Dorsolateral prefrontal cortex (tissue), 122 donors: ENCODE measurements at places on chromosomes 13 and 19.

DNA sequence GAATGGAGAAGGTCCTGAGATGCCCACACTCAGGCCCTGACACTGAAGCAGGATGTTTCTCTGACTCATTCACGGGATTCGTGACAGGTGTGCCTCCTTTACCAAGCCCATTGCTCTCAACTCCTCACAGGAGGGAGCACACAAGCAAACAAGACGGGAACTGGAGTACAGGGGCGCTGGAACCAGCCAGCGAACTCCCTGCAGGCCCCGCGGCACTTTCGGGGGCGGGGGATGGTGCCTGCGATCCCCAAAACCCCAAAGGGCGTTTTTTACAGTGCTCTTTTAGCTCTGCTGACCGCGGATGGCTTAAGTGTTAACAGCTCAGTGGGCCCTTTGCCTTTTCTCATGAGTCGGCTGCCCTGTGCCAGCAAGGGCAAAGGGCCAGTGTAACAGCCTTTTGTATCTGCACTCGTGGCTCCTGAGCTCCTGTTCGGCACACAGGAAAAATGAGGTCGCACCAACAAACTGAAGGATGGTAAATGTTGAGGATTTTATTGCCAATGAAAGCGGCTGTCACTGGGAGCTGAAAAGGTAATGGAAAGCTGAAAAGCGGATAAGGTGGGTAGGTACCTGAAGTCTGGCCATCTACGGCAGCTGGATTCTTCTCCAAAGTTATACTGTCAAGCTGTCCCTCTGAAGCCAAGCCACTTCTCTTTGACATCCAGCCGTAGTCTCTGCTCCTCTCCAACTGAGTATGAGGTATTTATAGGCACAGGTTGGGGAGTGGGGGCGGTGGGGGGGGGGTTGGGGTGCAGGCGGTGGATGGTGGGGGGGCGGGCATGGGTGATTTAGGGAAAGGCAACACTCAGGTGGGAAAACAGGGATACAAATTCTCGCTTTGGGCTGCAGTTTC, 65.0 kb upstream of the TRPC4 start:
- no peak for DNase-seq

DNA sequence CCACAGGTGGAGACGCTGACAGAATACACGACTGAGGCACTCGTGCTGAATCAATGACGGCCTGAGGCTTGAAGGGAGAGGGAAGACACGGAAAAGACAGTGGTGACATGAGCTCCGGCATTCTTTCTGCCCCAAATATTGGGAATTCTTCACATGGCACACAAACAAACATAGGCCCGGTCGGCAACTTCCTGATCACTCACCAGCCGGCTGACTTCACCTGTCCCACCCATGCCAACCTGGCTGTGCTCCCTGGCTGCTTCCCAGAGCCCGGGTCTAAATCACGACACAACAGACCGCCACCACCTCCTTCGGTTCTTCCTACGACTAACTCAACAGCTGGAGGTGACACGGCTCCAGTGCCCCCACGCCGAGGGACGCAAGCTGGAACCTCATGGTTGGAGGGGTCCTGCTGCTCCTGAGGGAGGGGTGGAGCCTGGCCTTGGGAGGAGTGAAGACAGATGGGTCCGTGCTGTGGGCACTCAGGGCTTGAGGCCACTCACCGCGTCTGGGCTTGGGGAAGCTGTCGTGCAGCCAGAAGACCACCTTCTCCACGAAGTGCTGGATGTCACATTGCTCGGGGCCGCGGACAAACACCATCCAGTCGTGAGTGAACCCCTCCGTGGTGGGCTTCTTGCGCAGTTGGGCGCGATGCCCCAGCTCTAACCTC, 9.6 kb downstream of the MLLT1 start:
- no peak for DNase-seq

- DNase-seq, result no peak
Measured at GRCh38 chr19:38801359-38802095, 11.2 kb downstream of the LGALS4 start.

DNA sequence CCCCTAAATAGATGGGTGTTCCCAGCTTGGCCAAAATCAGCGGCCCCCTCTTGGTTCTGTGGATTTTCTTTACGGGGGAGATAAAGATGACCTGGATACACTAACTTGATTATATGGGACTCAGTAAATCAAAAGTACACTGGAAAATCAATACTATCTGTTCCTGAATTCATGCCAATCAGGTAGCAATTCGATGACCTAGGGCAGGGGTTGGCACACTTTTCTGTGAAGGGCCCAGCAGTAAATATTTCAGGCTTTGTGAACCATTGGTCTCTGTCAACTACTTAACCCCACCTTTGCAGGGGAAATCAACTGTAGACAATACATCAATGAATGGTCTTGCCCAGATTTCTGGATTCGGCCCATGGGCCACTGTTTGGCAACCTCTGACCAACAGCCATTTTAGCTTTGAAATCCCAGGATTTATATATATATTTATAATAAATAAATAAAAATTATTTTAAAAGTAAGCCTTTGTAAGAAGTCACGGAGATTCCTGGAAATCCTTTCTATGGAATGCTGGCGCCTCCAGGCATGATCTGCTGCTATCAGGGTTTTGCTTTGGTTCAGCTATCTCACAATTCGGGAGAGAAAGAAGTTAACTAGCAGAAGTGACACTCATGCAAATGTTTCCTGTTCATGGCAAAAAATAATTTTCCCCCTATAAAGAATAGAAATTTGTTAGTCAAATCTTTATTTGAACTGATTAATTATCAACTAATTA, 32.8 kb downstream of the SLC15A1 start:
- no peak for DNase-seq

DNA sequence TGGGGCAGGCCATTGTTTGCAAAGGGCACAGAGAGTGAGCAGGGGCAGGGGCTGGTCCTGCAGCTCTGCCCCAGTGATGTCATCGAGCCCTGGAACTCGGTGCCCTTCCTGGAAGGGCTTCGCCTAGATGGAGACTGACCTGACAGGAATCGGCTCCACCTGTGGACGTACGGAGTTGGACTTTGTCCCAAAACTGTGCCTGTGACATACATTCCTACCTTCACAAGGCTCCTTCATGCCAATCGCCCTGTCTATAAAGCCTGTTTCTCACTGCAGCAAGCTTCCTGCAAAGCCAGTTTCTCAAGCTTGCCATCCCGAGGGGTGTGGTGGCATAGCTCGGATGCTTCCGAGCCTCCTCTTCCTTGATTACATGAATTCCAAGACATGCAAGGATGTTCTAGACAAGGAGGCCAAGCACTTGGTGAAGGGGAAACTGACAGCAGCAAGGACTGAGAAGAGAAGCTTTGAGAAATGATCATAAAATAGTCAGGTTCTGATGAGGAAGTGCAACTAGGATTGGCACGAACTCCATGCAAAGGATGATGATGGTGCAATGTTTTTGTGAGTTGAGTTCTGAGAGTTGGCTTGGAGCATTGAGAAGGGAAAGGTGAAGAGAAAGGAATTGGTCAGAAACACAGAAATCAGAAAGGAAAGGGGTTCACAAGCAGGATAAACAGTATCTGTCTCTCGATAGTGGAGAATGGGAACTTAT, 73.6 kb upstream of the STK24 start:
- DNase-seq, result no peak

GRCh38 chr13:66586489-66586888, 643.6 kb downstream of the PCDH9 start:
- no peak for DNase-seq

- no peak for DNase-seq
Measured at GRCh38 chr19:55459551-55459949, 1.9 kb downstream of the ISOC2 start.

GRCh38 chr19:40639638-40639982, 38.4 kb downstream of the LTBP4 start:
- no peak for DNase-seq

DNA sequence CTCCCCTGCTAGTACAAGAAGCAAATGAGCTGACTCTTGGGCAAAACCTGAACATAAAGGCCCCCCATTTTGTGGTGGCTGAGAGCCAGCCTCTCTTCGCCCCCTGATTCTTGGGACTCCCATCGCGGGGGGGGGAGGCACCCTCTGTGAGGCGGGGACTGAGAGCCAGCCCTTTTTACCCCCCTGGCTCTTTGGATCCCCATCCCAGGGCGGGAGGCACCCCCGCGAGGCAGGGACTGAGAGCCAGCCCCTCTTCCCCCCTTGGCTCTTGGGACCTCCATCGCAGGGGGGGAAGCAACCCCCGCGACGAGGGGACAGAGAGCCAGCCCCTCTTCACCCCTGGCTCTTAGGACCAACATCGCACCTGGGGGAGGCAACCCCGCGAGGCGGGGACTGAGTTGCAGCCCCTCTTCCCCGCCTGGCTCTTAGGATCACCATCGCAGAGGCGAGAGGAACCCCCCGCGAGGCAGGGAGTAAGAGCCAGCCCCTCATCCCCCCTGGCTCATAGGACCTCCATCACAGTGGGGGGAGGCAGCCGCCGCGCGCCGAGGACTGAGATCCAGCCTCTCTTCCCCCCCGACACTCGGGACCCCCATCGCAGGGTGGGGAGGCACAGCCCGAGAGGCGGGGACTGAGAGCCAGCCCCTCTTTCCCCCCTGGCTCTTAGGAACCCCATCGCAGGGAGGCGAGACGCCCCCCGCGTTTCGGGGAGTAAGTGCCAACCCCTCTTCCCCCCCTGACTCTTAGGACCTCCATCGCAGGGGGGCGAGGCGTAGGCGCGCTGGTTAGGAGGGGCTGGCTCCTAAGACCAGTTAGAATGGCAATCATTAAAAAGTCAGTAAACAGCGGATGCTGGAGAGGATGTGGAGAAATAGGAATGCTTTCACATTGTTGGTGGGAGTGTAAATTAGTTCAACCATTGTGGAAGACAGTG, 2428.4 kb upstream of the PCDH20 start:
- no peak for DNase-seq

- no peak for DNase-seq
Measured at GRCh38 chr19:13398182-13398581, 108.1 kb downstream of the CACNA1A start.

DNA sequence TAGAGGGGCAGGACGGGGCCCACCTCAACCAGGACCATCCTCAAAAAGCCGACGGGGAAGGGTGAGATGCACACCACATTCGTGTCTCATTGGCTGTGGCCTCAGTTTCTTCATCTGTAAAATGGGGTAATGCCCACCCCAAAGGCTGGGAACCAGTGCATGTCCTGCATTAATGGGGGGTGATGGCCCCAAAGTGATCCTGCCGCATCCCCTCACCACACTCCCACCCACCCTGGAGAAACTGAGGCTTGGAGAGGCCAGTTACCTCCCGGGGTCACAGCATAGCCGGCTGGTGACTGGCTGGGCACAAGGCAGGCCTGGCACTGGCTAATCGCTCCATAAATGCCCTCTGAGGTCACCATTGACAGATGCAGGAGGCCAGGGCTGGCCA, 640 bp upstream of the MIDN start:
- no peak for DNase-seq

DNA sequence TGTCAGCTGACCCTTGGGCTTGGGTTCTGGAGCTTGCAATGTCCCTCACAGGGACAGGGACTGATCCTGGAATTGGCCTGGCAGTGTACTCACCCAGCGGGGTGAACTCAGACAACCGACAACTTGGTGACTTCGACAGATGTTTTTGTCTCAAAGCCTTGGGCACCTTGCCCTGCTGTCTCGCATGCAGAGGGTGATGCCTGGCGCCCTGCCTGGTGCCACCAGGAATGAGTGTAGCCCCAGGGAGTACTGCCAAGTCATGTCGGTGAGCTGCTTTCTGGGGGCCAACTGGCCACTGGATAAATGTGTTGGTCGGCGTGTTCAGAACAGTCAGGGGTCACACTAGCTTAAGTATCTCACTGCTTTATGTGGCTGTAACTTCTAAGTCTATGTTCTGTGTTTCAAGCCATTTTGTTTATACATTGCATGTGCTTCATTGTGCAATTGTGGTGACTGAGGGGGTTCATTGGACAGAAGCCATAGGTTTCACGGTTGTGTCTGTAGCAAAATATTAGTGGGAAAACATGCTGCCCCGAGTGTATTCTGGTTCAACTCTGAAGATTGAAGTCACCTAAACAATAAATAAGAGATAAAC, 96.3 kb upstream of the TNFSF11 start:
- no peak for DNase-seq

DNA sequence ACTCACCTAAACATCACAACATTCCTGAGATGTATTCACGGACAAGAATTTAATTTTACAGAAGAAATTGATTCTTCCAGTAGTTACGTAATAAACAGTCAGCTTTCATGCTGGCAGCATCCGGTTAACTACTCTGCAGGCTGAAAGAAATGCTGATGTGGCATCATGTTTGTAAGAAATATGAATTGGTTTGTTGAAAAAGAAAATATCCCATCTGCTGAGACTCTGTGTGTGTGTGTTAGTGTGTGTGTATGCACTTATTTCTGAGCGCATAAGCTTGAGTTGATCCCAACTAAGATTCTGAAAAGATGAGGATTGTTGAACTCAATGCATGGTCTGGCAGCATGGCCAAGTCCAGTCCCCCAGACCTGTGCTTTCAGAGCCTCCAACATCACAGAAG, 74.3 kb upstream of the FAM216B start:
- no peak for DNase-seq

GRCh38 chr13:100029933-100030332, 48.3 kb downstream of the ZIC2 start:
- DNase-seq, result no peak

DNA sequence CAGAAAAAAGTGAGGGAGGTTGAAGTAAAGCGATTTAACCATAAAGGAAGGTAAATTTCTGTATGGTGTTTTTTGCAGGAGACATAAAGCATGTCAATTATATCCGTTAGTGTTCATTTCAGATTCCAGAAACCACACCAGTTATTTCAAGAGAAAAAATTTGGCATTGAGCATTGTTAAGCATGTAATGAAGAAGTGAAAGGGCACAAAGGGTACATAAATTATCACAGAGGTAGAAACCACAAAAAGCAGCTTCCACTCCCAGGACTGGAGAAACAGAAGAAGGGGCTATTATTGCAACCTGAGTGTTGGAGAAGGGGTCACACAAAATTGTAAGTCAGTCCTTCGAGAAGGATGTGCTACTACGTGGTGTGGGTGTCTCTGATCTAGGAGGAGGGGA, 72.2 kb upstream of the DACH1 start:
- no peak for DNase-seq

GRCh38 chr19:7238051-7238450, 56.2 kb downstream of the INSR start:
- DNase-seq, result no peak

DNA sequence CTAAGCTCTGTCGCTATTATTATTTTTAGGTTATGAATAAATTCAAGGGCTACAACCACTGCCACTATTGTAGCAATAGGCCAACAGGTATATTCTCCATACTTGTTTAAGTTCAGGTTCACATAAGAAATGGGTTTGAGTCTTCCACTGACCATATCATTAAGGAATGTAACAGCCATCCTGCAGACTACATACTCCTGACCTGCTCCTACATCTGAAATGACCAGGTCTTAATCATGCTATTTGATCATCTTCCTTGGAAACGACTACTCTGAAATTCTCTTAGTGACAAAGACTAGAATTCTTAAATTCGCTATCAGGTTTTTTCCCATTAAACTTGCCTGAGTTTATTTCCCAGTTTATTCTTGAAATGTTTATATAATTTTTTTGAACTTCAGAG, 66.8 kb downstream of the IPO5 start:
- DNase-seq, result no peak

- DNase-seq, result no peak
Measured at GRCh38 chr19:14168259-14168972, 32.0 kb upstream of the ASF1B start.

GRCh38 chr19:58466089-58466759, 656 bp upstream of the ZNF324 start:
- no peak for DNase-seq
